ENCODE measurements at places on chromosomes 3 and 15. TPM values are rescaled to one million over a fixed set of nuclear protein-coding genes. Genes with fewer than 3 reads are reported as not detected.
A peak's percentile ranks its signal among the peaks of the same experiment; 100 is the strongest.

GRCh38 chr15:88066636-88067330 is 189.8 kb downstream of the NTRK3 start:
- H3K27ac ChIP-seq, result no peak overlapping the region
- no peak overlapping the region for H3K4me3 ChIP-seq
- DNase-seq, result no peak
- H3K4me1 ChIP-seq, result no peaks in the 10 kb centered on the region
- no peaks in the 10 kb centered on the region for H3K36me3 ChIP-seq
- no peaks in the 10 kb centered on the region for H3K27me3 ChIP-seq

DNA sequence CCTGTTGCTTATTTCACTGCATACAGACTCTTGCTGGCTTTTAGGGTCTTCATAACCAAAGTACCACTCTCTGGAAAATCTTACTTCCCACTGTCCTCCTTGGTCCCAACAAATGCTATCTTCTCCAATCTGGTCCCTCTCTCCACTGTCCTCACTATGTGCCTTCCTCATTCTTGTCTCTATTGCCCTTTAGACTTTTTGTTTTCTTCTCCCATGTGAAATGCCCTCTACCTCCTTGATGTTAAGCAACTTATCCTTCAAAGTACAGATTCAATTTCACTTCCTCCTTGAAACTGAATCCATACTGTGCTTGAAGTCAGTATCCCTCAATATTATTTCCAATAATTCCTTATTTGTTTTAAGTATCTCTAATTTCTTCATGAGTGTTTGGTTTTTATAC is 60.8 kb downstream of the CGGBP1 start:
- no peak for DNase-seq
- H3K4me1 ChIP-seq, result no peaks in the 10 kb centered on the region
- no peak overlapping the region for H3K27ac ChIP-seq

Gene RHOV
- total RNA-seq, result not detected

DNA sequence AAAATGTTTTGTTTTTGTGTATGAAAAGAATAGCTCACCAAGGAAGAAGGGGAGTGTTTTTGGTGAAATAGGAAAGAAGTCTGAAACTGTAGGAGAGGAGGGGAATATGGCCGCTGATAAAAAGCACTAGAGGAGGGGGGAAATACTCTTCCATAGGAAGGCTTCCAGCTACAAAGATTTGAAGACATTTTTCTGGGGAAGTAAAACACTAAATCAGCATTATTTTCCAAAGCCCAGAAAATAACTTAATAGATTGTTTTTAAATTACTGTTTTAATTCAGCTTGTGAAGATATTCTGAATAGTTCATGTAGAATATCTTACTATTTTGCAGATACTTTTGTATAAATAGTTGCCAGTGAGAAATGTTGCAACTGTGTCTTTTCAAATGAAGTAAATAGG is 54.9 kb downstream of the CALML4 start:
- H3K36me3 ChIP-seq, result peaks cover 2% of the 10 kb centered on the region
- no peaks in the 10 kb centered on the region for H3K4me1 ChIP-seq
- H3K4me3 ChIP-seq, result no peak overlapping the region
- H3K27me3 ChIP-seq, result no peaks in the 10 kb centered on the region
- DNase-seq, result no peak
- H3K27ac ChIP-seq, result no peak overlapping the region

GRCh38 chr3:116815831-116816588 is 106.4 kb downstream of the TUSC7 start:
- no peaks in the 10 kb centered on the region for H3K4me1 ChIP-seq
- no peaks in the 10 kb centered on the region for H3K27me3 ChIP-seq
- no peak overlapping the region for H3K27ac ChIP-seq
- no peak overlapping the region for H3K4me3 ChIP-seq
- no peak for DNase-seq

Gene TGM4
- total RNA-seq, result not detected

GRCh38 chr3:12972781-12973702 is 100.2 kb downstream of the IQSEC1 start:
- H3K4me3 ChIP-seq, result no peak overlapping the region
- no peaks in the 10 kb centered on the region for H3K27me3 ChIP-seq
- no peak for DNase-seq

Gene LRCH3
- total RNA-seq, result 29.5 TPM

GRCh38 chr3:131007256-131007655 is 19.4 kb downstream of the ASTE1 start:
- peaks cover 7% of the 10 kb centered on the region for H3K36me3 ChIP-seq
- H3K27ac ChIP-seq, result no peak overlapping the region
- no peaks in the 10 kb centered on the region for H3K4me1 ChIP-seq
- H3K4me3 ChIP-seq, result no peak overlapping the region
- no peaks in the 10 kb centered on the region for H3K27me3 ChIP-seq

DNA sequence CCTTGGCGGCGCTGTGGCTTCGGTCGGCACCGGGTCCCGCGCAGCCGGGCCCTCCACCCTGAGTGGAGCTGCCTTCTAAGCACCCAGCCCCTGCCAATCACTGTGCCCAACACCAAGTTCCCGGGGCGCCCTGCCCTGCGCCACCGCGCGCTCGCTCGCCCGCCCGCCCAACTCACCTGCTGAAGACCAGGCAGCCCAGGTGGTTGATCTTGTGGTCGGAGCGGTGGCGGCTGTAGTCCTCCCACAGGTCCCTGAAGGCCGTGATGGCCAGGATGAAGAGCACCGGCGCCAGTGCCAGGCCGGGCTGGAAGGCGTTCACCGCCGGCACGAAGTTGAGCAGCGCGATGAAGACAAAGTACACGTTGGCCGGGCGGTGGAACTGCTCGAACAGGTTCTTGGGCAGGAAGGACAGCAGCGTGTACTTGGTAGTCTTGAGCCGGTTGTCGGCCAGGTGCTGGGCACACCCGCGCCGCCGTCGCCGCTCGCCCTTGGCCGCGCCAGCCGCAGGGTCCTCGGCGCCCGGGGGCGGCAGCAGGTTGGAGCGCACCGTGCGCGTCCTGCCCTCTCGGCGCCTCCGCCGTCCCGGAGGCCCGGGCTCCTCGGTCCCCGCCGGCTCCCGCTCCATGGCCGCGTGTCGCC is 536 bp downstream of the ATP10A start:
- H3K4me3 ChIP-seq, result peak overlapping the region; percentile 67
- no peaks in the 10 kb centered on the region for H3K36me3 ChIP-seq
- H3K4me1 ChIP-seq, result peaks cover 19% of the 10 kb centered on the region
- no peak overlapping the region for H3K27ac ChIP-seq
- H3K27me3 ChIP-seq, result no peaks in the 10 kb centered on the region
- DNase-seq, result no peak

Gene SETD2
- total RNA-seq, result 33.7 TPM

Gene EEFSEC
- 13.3 TPM for total RNA-seq

- peaks cover 5% of the 10 kb centered on the region for H3K36me3 ChIP-seq
- no peaks in the 10 kb centered on the region for H3K27me3 ChIP-seq
- no peaks in the 10 kb centered on the region for H3K4me1 ChIP-seq
- no peak overlapping the region for H3K4me3 ChIP-seq
Measured at GRCh38 chr15:40990789-40991188, 37.5 kb downstream of the CHAC1 start.

- H3K4me3 ChIP-seq, result peak overlapping the region; percentile 95
- H3K36me3 ChIP-seq, result no peaks in the 10 kb centered on the region
- H3K27me3 ChIP-seq, result no peaks in the 10 kb centered on the region
- DNase-seq, result peak; percentile 62
Measured at GRCh38 chr3:39106851-39107387, 508 bp downstream of the GORASP1 start.

Gene POLQ
- total RNA-seq, result 0.17 TPM

DNA sequence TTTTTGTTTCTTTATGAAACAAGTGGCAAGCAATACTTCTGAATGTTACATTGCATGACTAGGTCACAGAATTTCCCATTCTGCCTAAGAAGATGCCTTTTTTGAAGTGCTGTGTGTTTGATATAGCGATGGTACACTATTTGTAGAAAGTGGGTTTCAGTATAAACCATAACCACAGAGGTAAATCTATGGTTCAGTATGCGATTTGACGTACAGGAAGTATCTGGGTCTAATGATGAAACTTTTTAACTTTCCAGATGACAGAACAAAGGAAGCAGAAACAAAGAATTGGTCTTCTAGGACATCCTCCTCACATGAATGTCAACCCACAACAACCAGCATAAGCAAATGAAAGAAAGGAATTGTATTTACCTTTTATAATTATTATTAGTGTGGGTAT is 133.4 kb upstream of the BHLHE40 start:
- no peak for DNase-seq
- H3K36me3 ChIP-seq, result no peaks in the 10 kb centered on the region
- no peak overlapping the region for H3K4me3 ChIP-seq
- no peaks in the 10 kb centered on the region for H3K27me3 ChIP-seq
- peaks cover 8% of the 10 kb centered on the region for H3K4me1 ChIP-seq
- no peak overlapping the region for H3K27ac ChIP-seq

GRCh38 chr3:63798949-63799348 is 20.1 kb upstream of the C3orf49 start:
- no peaks in the 10 kb centered on the region for H3K27me3 ChIP-seq
- H3K4me3 ChIP-seq, result no peak overlapping the region
- no peak for DNase-seq
- H3K36me3 ChIP-seq, result no peaks in the 10 kb centered on the region
- no peaks in the 10 kb centered on the region for H3K4me1 ChIP-seq

- H3K27me3 ChIP-seq, result no peaks in the 10 kb centered on the region
- no peaks in the 10 kb centered on the region for H3K4me1 ChIP-seq
- no peak for DNase-seq
- H3K27ac ChIP-seq, result no peak overlapping the region
- no peaks in the 10 kb centered on the region for H3K36me3 ChIP-seq
- no peak overlapping the region for H3K4me3 ChIP-seq
Measured at GRCh38 chr3:132382267-132382666, 35.0 kb upstream of the DNAJC13 start.

Gene TMEM207
- total RNA-seq, result not detected

Gene LRRC58
- total RNA-seq, result 5.7 TPM

DNA sequence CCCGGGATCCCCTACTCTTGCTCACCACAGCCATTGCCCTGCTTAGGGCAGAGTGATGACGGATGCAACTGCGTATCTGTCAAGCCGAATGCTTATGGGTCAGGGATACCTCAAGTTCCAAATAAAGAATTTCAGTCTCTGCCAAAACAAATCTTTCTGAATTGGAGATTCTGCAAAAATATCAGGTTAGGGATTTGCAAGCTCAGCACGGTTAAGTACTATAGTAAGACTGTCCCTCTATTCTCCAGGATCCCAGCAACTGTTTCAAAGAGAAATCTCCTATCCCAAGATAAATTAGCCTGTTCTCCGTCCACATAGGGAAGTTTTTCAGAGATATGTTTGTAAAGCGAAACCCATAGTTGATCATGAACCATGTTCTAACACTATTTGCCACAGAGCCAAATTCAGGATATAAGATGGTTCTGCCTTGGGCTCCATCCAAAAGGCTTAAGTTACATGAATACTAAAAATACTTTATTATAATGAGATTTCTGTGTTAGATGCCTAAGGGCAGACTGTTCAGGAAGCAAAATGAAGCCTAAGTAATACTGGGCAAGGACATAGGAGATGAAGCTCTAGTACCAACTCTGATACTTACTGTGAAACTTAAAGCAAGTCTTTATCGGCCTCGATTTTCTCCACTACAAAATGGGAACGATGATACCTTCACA is 100.1 kb upstream of the LPP start:
- H3K4me3 ChIP-seq, result peak overlapping the region; percentile 19
- no peaks in the 10 kb centered on the region for H3K36me3 ChIP-seq
- H3K4me1 ChIP-seq, result peaks cover 19% of the 10 kb centered on the region
- H3K27ac ChIP-seq, result peak overlapping the region; percentile 65

DNA sequence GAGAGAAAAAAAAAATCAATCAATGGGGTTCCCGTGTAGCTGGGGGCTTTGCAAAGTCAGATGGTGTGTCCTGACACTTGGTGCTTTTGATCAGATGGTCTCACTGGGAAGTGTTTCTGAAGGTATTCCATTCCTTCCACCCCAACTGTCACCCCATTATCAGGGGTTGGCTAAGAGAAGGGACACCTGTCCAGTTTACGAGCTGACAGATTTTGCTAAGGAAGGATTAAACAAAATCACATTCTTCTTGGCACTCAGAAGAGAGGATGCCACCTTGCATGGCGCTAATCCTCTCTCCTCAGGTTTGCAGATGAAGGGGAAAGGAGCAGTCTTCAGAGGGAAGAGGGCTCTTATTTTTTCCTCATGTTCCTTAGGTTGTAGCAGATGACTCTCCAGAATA is 103.7 kb upstream of the ETV5 start:
- H3K36me3 ChIP-seq, result no peaks in the 10 kb centered on the region
- no peak overlapping the region for H3K4me3 ChIP-seq
- no peaks in the 10 kb centered on the region for H3K27me3 ChIP-seq
- no peak overlapping the region for H3K27ac ChIP-seq
- no peak for DNase-seq

Gene GPR62
- total RNA-seq, result 0.16 TPM

Gene NTRK3
- total RNA-seq, result 0.17 TPM

DNA sequence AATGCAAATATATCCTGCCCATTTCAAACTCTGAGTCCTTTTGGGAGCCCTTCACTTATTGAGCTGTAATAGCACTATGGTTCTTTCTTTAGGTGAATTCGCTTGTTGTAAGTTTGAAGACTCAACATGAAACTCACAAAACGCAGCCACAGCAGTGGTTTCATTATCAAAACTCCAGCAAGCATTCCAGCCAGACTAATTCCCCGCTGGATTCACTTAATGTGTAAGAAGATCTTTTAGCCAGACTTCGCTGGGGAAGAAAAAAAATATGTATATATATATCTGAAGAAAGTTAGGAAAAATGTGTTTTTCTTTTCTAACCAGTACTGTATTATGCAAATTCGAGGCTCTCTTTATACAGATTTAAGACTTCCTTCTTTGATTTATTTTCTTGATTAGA is 241.1 kb downstream of the WNT5A start:
- no peaks in the 10 kb centered on the region for H3K36me3 ChIP-seq
- no peak overlapping the region for H3K27ac ChIP-seq

Gene STARD9
- total RNA-seq, result 4.1 TPM

GRCh38 chr3:66363148-66363547 is 137.7 kb downstream of the LRIG1 start:
- H3K27me3 ChIP-seq, result no peaks in the 10 kb centered on the region
- no peaks in the 10 kb centered on the region for H3K36me3 ChIP-seq
- no peak overlapping the region for H3K27ac ChIP-seq
- H3K4me3 ChIP-seq, result no peak overlapping the region
- DNase-seq, result no peak
- peaks cover 37% of the 10 kb centered on the region for H3K4me1 ChIP-seq

DNA sequence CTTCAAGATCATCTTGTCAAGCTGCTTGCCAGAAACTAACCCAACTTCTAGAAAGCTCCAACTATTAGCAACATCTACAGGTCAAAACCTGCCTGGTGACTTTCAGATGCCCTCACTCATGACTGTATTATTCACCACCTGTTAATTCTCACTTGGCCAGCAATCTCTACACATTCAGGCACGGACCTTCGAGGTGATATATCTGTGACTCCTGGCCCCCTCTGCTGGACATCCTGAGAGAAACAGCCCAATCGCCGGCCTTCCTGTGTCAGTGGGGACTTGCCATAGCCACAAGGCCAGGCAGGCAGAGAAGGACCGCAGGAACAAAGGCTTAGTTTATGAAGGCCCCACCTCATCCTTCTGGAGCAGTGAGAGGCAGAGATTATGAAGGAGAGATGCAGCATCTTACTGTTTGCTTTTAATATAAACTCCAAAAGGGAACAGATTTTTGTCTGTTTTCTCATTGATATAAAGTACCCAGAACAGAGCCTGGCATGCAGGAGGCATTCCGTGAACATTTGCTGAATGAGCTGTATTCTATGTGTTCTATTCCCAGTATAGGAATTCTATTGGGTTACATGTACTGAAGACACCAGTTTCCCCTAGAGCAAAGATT is 24.4 kb upstream of the OCA2 start:
- DNase-seq, result peak; percentile 51
- H3K27ac ChIP-seq, result no peak overlapping the region
- no peaks in the 10 kb centered on the region for H3K4me1 ChIP-seq
- peaks cover 3% of the 10 kb centered on the region for H3K36me3 ChIP-seq
- no peaks in the 10 kb centered on the region for H3K27me3 ChIP-seq

Measured in psoas muscle (tissue), 8 donors.